ENCODE measurements at places on chromosomes 6 and 20.
A peak's percentile ranks its signal among the peaks of the same experiment; 100 is the strongest.

- DNase-seq = no peak
Measured at GRCh38 chr6:36947570-36948351, 6.8 kb upstream of the PI16 start.

GRCh38 chr6:74573613-74574012 lies 632.2 kb downstream of the COL12A1 start:
- DNase-seq = no peak

- DNase-seq = no peak
Measured at GRCh38 chr6:151514000-151514730, 20.3 kb downstream of the CCDC170 start.

DNA sequence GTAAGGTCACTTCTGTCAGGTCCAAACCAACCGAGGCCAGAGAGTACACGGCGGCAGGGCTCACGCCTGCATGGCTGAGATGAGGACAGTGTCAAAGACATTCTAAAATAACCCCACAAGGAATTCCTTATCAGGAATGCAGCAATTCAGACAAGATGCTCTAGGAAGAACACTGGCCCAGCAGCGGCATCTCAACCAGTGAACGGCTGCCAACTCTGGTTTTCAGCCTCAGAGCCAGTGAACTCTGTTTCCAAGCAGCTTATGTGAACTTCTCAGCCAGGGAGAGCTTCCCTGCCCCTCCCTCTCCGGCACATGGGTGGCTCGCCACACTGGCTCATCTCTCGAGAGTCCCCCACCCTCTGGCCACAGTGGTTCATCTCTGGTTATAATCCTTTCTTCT lies 36.9 kb downstream of the KCNQ2 start:
- DNase-seq = no peak

- no peak for DNase-seq
Measured at GRCh38 chr20:1775117-1775516, 117.5 kb upstream of the SIRPG start.

- no peak for DNase-seq
Measured at GRCh38 chr20:4815628-4816027, 93.9 kb downstream of the PRND start.

- DNase-seq = no peak
Measured at GRCh38 chr20:20791664-20792568, 79.5 kb upstream of the RALGAPA2 start.

- DNase-seq = no peak
Measured at GRCh38 chr6:107542192-107542668, 52.3 kb downstream of the SOBP start.

- DNase-seq = no peak
Measured at GRCh38 chr20:60494476-60494875, 536.3 kb downstream of the CDH26 start.

DNA sequence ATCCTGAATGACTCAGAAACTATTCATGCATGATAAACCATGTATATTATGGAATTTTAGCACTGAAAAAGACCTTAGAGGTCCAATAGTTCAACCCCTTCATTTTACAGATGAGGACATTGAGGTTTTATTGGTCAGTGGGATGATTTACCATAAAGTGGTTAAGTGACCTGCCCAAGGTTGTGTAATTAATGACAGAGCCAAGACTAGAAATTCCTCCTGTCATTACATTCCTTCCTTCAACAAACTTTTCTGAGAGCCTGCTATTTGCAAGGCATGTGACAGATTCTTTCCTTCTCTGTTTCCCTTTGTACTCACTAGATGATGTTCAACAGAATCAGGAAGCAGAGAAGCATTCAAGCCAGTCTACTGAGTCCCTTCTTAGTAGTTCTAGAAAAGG lies 170.7 kb upstream of the KCNK16 start:
- DNase-seq = no peak

DNA sequence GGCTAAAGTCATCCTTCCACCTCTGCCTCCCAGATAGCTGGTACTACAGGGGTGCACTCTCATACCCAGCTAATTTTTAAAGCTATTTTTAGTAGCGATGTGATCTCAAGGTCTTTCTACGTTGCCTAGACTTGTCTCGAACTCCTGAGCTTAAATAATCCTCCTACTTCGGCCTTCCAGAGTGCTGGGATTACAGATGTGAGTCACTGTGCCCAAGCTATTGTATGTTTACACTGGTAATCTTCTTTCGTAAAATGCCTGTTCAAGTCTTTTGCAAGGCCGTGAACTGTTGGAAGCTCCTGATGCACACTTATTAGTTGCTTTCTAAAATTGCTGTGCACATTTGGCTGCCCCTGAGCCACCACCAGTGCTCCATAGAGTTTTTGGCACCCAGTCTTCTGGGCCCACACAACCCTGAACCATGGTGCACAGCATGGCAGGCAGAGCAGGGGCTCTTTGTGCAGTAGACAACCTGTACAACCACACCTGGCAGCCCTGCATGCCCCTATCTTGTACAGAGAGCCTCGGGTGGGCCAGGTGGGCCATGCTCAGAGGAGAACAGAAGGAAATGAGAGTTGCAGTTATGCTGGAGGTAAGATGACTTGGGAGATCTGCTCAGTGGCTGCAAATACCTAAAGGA lies 33.3 kb downstream of the PDRG1 start:
- DNase-seq = no peak

DNA sequence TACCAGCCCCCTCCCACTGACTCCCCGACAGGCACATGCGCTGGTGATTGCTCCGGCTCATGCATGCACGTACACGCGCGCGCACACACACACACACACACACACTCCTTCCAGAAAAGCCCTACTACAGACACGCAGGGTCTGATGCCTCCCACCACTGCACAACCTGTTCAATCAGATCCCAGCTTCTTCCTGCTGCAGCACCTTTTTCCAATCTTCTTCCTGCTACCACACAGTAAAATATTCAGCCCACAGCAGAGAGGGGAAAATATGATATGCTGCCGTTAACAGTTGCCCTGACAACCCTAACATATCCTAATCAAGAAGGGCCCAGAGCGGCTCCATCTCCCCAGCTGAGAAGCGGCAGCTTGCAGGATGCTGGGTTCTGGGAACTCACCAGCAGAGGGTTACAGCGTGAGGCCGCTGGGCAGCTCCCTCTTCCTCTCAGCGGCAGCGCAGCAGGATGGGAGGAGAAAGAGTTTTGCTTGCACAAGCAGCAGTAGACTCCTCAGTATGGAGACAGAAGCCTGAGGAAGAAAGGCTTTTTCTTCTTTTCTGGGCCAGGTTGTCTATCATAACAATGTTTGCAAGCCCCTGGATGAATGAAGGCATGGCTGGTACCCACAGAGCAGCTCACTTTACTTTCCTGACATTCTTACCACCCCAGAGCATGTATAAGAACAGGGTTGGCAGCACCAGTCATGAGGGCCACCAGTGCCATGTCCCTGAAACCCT lies 23.9 kb downstream of the MAP7 start:
- DNase-seq = no peak

- DNase-seq = no peak
Measured at GRCh38 chr6:56541030-56541600, 101.6 kb downstream of the DST start.

- no peak for DNase-seq
Measured at GRCh38 chr6:113375950-113376846, 480.9 kb upstream of the MARCKS start.

DNA sequence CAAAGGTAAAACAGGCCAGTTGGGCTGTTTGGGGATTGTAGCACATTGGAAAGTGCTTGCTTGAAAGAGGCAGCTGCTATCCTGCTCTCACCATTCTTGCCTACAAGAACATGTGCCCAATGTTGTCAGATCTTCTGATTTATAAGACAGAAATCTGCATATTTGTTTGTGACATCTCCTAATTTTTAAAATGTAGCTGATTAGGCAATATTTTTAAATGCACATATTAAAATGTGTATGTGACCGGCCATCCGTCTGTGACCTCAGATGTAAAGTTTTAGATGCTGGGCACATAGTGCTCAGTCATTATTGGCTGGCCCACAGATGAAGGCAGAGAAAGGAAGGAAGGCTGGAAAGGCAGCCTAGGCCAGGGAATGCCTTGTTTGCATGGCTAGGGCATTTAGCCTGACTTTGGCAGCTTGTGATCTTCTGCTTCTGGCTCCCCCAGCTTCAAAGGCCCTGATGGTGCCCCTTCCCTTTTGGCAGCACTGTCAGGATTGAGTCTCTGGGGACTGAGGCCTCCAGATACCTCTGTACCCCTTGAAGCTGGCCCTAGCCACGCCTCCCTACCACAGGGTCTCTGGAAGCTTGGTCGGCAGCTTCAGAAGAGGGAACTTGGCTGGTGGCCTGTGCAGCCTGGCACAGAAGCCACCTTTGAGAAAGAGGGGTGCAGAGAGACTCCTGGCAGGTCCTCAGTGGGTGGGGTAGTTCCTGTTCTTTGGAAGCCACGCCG lies 6.4 kb downstream of the SNPH start:
- DNase-seq = no peak

DNA sequence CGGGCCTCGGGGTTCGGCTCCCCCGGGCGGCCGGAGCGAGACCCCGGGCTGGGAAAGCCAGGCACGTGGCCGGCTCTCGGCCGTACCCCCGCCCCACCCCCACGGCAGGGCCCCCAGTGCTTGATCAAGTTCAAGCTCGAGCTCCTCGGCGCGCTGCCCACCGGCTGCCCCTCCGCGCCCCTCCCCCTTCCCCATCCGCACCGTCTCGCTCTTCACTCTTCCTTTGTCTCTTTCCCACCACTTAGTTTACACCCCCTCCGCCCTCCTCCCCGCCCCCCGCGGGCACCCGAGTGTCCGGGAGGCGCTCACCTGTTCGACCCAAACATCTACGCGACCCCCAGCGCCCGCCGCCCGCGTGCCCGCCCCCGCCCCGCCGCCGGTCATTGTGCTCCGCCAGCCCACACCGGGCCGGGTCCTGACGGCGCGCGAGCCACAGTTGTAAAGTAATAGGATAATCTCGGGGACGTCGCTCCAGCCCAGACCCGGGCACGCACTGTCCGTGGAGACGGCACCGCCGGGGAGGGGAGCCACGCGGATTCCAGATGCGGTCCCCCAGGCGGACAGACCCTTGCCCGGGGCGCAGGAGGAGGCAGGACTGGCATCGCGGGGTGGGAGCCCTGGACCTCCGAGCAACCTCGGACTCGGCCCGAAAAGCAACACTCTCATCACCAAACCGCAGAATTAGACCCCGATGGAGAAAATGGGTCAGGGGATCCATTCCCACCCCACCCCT lies 100.7 kb downstream of the NOL4L start:
- DNase-seq = peak; percentile 59

GRCh38 chr20:39605908-39606307 lies 643.8 kb downstream of the DHX35 start:
- DNase-seq = no peak

GRCh38 chr20:62500237-62500864 lies 24.6 kb upstream of the GATA5 start:
- DNase-seq = peak; percentile 78

- no peak for DNase-seq
Measured at GRCh38 chr6:46776070-46776712, 17.0 kb upstream of the MEP1A start.

DNA sequence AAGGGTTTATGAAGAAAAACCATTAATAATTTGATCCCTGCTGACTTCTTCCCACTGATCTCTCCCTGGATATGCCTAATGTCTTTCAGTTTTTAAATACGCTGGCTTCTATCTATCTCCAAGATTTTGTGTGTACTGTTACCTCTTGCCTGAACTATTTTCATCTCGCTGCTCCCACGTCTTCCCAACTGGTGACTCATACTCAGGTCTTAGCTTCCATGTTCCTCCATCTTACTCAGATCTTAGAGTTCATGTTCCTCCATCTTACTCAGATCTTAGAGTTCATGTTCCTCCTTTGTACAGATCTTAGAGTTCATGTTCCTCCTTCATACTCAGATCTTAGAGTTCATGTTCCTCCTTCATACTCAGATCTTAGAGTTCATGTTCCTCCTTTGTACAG lies 21.6 kb downstream of the GPR6 start:
- DNase-seq = no peak

GRCh38 chr6:166589337-166589731 lies 2.9 kb upstream of the RAMACL start:
- DNase-seq = no peak

DNA sequence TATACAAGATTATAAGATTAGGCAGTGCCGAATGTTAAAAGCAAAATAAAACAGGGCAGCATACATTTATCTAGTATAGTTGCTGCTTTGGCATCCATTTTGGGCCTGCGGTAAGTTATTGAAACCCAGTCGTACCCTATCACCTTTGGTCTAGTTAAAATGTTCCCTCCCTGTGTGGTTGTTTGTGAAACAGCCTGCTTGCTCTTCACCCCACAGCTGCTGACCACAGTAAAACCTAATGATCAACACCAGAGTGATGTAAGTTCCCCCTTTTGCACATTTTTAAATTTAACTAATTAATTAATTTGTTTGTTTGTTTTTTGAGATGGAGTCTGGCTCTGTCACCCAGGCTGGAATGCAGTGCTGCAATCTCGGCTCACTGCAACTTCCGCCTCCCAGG lies 50.3 kb upstream of the TXNDC5 start:
- no peak for DNase-seq

GRCh38 chr20:61052776-61053442 lies 199.2 kb upstream of the CDH4 start:
- DNase-seq = no peak

- DNase-seq = no peak
Measured at GRCh38 chr6:122059918-122060317, 339.5 kb upstream of the HSF2 start.

DNA sequence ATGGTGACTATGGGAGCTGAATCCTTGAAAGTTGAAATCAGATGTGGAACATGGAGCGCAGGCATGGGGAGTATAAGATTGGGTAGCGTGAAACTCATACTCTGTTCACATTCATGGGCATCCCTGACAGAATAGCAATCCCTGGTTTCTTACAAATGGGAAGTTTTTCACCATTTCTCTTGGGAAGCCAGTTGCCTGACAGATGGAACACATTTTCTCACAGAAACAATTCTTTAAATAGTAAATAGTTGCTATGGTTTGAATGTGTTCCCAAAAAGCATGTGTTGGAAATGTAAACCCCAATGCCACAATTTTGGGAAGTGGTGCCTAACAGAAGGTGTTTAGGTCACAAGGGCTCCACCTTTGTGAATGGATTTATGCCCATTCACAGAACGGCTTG lies 262.8 kb upstream of the HS3ST5 start:
- no peak for DNase-seq

DNA sequence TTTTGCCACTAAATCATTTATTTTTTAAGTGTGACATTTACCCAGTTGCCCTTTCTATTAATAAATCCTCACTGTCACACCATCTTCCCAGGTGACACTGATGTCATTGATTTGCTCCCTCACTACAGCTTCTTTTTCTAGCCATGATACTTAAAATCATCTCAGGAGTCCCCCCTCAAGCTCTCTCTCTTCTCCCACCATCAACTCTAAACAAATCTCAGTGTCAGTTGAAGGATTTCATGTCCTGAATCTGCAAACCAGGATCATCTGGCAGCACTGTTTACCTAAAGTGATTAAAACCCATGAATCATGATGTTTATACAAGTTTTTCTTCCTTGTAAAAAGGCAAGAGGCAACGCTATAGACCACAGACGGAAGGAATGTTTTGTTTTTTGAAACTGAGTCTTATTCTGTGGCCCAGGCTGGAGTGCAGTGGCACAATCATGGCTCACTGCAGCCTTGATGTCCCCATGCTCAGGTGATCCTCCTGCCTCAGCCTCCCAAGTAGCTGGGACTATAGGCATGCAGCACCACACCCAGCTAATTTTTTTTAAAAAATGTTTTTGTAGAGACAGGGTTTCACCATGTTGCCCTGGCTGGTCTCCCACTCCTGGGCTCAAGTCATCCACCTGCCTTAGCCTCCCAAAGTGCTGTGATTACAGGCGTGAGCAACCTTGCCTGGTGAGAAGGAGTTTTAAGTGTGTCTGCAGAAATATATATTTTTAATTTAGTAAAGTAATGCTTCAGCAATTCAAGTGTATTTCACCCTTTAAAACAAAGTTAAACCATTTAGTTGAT lies 30.1 kb upstream of the SH3BGRL2 start:
- no peak for DNase-seq
